ENCODE measurements at places on chromosomes 2 and 18.

DNA sequence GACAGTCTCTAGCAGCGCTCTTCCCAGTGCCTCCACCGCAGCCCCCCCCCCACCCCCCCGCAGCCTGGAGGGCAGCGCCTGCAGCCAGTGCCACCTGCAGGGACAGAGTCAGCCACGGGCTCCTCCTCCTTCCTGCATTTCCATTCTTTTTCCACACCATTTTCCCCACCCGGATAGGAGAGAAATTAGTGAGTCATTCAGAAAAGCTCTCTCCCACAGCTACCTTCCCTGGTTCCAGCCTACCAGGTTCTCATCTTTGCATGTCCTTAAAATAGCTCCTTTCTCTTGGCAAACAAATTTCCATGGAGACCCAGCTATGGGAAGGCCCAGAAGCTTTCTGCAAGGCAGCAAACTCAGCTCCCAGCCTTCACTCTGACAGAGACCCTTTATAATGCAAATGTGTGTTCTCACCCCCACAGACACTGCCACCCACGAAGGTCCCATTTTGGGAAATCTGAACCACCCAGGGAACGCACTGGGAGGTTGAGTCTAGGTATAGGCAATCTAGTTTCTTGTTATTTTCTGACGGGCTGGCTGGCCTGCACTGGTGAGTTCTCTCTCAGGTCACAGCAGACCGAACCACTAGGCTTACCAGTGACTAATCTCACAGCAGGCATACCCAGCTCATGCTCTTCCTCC is 41.8 kb upstream of the ATG16L1 start:
- peak; percentile 55 for DNase-seq

- DNase-seq, result no peak
Measured at GRCh38 chr18:65298422-65298821, 452.4 kb upstream of the CDH7 start.

GRCh38 chr18:25876330-25876948 is 214.0 kb downstream of the SS18 start:
- DNase-seq, result no peak

GRCh38 chr2:26312471-26312870 is 33.5 kb upstream of the SELENOI start:
- DNase-seq, result no peak

- no peak for DNase-seq
Measured at GRCh38 chr2:201971531-201972228, 62.0 kb upstream of the FZD7 start.

DNA sequence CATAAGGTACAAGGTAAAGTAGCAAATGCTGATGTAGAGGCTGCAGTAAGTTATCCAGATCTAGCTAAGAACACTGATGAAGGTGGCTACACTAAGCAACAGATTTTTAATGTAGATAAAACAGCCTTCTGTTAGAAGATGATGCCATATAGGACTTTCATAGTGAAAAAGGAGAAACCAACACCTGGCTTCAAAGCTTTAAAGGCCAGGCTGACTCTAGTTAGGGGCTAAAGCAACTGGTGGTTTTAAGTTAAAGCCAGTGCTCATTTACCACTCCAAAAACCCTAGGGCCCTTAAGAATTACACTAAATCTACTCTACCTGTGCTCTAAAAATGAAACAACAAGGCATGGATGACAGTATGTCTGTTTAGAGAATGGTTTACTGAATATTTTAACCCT is 131.0 kb downstream of the DNAH6 start:
- no peak for DNase-seq

DNA sequence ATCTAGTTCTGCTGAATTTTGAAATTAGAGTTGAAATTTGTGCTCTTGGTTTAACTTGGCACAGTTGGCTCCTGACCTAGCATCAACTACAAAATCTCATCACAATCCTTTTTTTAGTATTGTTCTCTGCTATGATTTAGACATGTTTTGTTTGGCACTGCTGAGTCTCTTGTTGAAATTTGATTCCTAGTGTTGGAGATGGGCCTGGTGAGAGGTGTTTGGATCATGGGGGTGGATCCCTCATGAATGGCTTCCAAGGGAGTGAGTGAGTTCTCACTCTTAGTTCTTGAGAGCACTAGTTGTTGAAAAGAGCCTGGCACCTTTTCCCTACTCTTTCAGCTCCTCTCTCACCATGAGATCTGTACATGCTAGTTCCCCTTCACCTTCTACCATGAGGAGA is 605.6 kb upstream of the SLC39A10 start:
- no peak for DNase-seq

GRCh38 chr2:193240752-193241151 is 1046.0 kb upstream of the TMEFF2 start:
- peak; percentile 12 for DNase-seq

DNA sequence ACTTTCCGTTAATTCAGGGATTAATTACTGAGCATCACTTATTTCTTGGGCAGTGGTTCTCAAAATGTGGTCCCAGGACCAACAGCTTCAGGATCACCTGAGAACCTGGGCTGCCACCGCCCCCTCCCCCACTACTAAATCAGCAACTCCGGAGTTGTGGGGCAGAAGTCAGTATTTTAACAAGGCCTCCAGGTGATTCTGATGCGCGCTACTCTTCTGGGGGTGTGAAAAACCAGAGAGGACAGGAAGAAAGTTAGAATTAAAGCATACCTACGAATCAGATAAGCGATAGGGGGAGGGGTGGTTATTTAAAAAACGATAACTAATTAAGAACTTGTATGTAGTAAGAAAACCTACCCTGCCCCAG is 319 bp downstream of the ZSCAN30 start:
- no peak for DNase-seq

DNA sequence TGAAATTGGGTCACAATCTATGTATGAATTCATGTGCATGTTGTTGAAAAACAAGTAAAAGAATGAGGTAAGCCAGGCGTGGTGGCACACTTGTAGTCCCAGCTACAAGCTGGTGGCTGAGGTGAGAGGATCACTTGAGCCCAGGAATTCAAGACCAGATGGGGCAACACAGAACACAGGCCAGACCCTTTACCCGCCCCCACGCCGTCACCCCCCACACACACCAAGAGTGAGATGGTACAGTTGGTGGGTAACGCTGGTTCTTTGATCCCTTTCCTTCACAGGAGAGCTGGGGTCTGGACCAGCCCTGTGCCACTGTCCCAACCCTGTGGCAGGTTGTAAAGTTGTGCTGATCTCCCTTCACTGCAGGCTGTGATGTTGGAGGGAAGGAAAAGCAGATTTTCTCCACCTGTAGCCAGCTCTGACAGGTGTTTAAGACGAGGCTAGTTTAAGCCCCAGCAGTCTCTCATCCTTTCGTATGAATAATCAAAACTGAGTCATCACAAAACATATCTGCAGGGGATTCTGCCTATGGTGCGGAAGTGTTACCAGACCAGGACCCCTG is 13.6 kb downstream of the B3GNT2 start:
- no peak for DNase-seq

DNA sequence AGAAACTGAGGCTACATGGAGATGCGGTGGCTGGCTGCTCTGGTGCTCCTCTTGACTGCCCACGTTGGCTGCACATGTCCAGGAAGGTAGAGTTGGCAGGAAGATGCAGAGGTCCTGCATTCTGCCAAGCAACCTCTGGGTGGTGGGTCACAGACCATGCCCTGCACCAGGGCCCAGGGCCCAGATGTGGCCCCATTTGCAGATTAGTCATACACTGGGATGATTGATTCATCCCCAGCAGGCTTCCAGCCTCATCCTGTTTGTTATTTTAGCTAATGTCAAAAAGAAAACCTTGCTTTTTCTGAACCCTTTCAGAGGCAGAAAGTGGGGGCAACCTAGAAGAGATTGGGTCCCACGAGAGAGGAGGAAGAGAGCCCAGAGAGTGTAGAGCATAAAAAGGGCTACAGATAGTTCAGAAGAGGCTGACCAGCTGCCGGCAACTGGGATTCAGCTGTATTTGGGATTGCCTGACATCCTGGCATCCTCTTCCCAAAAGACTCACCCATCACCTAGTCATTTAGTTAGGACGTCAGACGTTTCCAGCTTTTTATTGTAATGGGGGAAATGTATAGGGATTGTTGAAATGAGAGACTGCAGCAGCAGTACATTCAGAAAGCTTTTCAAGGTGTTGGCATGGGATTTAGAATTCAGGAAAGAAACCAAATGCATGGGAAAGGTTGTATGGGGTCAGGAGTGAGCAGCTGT is 101.9 kb downstream of the CTIF start:
- DNase-seq, result no peak

- no peak for DNase-seq
Measured at GRCh38 chr2:150781142-150781541, 293.7 kb upstream of the RND3 start.

DNA sequence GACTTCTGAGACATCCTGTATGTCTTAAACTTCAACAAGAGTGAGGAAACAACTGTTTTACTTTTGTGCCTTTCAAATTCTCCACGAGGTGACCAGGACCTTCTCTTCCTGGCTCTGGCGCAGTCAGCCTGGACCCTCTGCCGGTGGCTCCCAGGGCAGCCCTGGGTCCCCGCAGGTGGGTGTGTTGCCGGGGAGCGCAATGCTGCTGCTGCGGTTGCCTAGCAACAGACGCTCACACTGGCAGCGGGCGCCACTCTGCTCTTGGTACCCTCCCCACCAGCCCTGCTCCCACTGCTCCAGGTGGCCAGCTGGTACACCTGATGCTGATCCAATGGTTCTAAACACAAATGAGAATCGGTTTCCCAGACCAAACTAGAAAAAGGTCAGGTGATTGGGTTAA is 58.7 kb downstream of the GNAL start:
- no peak for DNase-seq

GRCh38 chr2:218310853-218311540 is 18.7 kb upstream of the TMBIM1 start:
- DNase-seq, result no peak

- no peak for DNase-seq
Measured at GRCh38 chr18:59837586-59837985, 62.2 kb upstream of the PMAIP1 start.

DNA sequence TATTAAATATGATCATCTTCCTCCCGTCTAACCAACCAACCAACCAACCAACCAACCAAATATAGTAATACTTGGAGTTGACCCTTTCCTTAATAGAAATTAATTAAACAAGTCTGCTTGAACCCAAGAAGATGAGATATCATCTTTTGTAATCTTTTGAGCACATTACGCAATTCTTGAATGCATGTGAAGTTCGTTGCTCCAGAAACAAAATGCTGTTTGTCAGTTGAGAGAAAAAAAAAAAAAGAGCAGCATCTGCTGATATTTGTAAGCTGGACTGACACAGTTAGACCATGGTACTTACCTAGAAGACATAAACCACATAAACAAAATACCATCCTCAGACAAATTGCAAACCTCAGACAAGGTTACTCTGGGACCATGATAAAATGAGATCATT is 9.2 kb upstream of the SERPINB2 start:
- no peak for DNase-seq

DNA sequence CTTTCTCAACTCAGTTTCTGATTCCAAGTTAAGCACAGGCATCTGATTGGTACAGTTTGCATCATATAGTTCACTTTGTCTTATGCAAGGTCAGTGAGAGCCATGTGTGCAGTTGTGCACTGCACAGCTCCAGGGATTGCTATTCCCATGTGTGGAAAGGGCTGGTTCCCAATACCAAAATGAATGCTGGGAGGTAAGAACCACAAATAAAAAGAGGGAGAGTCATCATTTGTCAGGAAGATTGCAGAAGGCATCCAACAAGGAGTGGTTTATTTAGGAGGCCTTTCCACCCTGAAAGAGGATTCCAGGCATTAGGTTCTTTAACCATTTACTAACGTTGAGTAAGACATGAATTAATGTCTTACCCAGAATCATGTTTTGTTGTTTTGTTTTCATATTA is 141.2 kb upstream of the ST6GAL2 start:
- no peak for DNase-seq

DNA sequence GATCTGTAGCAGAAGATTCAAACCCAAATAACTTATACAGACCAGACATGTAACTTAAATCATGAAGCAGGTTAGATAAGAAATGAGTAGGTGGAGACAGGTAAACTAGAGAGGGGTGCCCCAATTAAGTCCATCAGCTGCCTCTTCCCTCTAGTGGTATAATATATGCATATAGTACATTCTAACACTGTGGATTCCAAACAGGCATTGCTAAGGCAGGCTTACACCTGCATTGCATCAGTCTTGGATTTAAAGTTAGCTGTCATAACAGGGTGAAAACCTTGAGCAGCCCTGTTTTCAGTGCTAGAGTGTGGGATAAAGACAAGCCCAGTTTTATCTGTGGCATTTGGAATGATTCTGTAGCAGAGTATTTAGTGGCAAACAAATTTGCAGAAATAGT is 63.4 kb downstream of the NYAP2 start:
- DNase-seq, result no peak

DNA sequence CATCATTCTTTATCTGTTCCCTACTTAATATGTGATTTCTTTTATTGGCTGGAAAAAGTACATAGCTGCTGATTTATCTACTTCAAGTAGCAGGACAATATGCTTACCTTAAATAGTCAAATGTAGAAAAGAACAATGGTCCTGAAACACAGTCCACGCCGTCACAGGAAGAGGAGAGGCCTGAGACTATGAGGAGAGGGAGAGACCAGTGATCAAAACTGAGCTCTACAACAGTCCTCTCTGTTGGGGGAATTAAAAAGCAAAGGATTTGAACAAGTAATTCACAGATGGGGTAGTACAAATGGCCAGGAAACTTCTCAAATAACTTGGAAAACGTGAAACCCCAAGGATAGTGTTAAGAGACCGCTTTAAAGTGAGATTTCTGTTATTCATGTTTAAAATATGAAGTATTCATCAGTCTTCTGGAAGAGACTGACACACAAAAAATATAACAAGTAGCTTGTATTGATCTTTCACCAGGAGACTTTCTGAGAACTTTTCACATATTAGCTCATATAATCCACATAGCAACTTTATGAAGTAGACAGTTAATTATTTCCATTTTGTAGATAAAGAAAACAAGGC is 20.2 kb downstream of the SCYGR8 start:
- no peak for DNase-seq

DNA sequence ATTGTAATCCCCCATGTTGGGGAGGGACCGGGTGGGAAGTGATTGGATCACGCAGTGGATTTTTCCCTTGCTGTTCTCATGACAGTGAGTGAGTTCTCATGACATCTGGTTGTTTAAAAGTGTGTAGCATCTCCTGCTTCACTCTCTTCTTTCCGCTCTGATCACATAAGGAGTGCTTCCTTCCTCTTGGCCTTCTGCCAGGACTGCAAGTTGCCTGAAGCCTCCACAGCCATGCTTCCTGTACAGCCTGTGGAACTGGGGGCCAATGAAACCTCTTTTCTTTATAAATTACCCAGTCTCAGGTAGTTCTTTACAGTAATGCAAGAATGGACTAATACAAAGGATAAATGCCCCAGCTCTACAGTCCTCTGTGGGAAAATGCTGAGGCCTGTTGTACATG is 437.5 kb upstream of the NXPH2 start:
- DNase-seq, result no peak

GRCh38 chr2:55452879-55453278 is 33.2 kb upstream of the CCDC88A start:
- no peak for DNase-seq

DNA sequence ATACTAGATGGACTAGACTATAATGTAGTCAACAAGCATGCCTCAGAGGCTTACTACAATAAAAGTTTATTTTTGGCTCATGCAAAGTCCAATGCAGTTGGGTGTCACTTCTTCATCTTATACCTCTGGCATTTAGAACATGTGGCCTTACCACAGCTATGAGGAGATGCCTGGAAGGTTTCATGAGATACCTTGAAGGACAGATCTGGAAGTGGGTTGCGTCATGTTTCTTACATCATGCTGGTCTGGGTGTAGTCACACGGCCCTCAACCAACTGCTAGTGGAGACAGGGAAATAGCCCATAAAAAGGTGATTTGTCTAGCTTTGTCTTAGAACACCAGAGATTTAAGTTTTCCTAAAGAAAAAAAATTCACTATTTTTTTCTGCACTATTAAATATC is 91.7 kb upstream of the MMADHC start:
- DNase-seq, result no peak

All from retinal pigment epithelial cell (primary cell).